Activated CD4-positive, alpha-beta T cell treated with anti-CD3 and anti-CD28 coated beads, Interleukin-2, Interleukin-4, amounts not matched to agents 100 ng/mL and 50 ng/mL, durations not matched to agents 16 hours and 8 hours (primary cell): ENCODE measurements at places on chromosomes 6 and 20.

DNA sequence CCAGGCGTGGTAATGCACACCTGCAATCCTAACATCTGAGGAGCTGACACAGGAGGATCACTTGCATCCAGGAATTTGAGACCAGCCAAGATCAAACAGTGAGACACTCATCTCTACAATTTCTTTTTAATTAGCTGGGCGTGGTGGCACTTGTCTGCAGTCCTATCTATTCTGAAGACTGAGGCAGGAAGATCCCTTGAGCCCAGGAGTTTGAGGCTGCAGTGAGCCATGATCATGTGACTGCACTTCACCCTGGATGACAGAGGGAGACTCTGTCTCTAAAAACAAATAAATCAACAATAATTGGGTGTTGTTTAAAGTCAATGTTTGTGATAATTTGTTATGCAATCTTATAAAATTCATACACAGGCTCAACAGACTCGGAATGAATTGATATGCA is 18.0 kb upstream of the HLA-A start:
- DNase-seq: no peak

DNA sequence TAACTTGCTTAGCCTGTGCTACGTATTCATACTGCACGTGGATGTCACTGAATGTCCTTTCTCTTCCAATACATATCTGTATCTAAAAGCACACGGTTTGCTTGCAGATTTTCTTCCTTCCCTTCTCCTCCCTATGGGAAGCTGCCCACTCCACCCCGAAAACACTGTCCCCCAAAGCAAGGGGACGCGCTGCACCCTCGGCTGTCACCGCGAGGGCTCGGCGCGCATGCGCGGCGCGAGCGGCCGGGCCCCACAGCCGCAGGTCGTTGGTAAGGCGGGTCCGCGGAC is 659 bp downstream of the TMX4 start:
- peak; percentile 53 for DNase-seq

GRCh38 chr6:112951829-112952228 is 604.7 kb downstream of the RFPL4B start:
- no peak for DNase-seq

GRCh38 chr20:2697768-2698167 is 5.2 kb downstream of the EBF4 start:
- no peak for DNase-seq

DNA sequence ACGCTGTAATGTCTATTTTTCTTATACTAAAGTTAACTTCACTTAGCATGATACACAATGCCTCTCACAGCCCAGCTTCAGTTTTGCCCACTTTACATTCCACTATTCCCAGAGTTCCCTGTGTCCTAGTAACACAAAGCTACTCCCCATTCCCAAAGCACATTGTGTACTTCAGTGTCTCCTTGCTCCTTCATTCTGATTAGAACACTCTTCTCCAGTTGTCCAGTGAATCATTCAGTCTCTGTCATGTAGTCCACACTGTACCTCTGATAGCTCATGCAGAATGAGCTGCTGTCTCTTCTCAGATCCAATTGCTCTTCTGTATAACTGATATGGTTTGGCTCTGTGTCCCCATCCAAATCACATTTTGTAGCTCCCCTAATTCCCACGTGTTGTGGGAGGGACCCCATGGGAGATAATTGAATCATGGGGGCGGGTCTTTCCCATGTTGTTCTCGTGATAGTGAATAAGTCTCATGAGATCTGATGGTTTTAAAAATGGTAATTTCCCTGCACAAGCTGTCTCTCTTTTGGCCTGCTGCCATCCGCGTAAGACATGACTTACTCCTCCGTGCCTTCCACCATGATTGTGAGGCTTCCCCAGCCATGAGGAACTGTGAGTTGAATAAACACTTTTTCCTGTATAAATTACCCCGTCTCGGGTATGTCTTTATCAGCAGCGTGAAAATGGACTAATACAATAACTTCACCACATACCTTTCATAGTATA is 2.1 kb upstream of the TMX4 start:
- no peak for DNase-seq

- no peak for DNase-seq
These were observed 55.7 kb downstream of the FYN start for GRCh38 chr6:111817451-111818120.

DNA sequence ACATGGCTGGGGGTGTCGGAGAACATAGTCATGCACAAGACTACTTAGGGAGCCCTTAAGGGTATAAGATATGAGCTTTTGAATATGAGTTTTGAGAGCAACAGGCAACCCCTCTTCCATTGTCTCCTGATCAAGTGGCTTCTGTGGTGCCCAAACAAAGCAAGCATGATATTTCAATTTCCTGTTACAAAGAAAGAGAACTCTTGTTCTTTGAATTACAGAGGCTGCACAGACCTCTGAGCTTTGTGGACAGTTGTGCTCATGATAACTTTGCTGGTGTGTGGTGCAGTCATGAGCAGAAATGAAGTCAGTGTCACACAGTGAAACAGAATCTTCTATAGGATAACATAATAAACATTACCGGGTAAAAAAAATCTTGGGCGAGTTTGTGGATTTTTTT is 66.8 kb upstream of the THEMIS start:
- peak; percentile 54 for DNase-seq

DNA sequence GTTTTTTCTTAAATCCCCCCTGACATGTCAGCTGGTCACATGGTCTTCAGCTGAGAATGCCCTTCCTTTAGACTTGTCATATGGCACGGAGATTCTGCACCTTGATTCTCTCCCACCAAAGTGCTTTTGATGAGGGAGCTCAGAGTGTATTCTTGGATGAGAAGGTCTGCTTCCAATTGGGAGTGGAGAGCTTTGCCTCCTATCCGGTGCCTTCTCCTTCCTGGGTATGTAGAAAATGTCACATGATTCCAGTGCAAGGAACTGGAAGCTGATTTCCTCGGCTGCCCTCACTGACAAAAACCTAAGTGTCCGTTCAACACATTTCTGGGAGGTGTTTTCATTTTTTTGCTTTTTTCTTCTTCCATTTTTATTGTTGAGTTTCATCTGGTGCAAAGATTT is 197.2 kb downstream of the TFAP2C start:
- no peak for DNase-seq

GRCh38 chr6:112145080-112145573 is 57.7 kb downstream of the FAM229B start:
- no peak for DNase-seq

GRCh38 chr6:11236076-11236750 is 3.7 kb upstream of the NEDD9 start:
- peak; percentile 56 for DNase-seq

DNA sequence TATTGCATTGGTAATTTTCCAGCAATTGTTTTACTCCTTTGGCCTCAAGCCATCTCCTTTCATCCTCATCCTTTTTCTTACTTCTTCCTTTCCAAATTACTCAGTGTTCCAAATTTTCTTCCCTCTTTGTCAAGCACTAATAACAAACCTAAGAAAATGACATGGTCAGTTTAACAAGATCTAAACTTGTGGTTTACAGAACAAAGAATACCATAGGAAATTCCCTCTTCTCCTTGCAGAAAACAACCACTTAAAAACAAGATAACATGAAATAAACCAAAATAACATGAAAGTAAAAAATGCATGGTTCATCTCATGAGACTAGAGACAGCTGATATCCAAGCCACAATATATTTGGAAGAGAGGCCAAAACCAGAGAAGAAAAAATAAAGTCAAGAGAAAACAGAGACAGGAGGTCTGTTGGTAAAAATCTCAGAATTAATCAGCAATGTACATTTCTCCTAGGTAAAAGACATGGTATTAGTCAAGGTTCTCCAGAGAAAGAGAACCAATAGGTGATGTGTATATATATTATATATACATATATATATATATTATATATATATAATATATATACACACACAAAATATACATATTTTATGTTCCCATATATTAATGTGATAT is 51.0 kb upstream of the SENP6 start:
- DNase-seq: peak; percentile 36

DNA sequence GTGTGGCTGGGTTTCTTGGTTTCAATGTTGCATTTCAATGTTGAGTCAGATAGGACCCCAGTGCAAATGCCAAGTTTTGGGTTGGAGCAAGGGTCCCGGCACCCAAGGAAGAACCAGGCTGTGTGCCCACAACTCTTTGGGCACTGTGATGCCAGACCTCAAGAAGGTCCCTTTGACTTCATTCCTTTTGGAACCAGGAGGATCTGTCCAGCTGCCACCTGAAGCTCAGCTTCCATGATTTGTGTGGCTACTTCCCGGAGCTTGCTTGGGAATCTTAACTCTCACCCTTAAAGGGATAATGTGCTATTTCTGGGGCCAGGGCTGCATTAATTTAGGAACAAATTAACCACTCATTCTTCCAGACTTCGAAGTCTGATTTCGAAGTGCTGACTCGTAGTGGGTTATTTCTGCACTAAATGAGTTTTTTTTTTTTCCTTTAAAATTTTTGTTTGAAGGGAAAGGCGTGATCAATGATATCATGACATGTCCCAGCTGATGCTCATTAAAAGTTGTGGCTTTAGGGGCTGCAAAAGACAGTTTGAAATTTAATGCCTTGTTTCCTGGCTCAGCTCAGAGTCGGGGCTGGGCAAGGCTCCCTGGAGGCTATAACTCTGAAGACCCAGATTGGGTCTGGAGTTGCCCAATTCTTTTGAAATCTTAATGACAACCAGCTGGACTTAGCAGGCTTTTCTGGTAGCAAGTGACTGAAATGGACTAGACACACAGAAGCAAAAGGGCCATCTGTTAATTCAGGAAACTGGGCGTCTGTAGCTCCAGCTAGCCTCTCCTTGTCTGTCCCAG is 24.0 kb upstream of the PHACTR3 start:
- no peak for DNase-seq

GRCh38 chr6:153130515-153131036 is 506 bp downstream of the RGS17 start:
- DNase-seq: no peak

- no peak for DNase-seq
These were observed 106.0 kb upstream of the CDH4 start for GRCh38 chr20:61146023-61146422.

DNA sequence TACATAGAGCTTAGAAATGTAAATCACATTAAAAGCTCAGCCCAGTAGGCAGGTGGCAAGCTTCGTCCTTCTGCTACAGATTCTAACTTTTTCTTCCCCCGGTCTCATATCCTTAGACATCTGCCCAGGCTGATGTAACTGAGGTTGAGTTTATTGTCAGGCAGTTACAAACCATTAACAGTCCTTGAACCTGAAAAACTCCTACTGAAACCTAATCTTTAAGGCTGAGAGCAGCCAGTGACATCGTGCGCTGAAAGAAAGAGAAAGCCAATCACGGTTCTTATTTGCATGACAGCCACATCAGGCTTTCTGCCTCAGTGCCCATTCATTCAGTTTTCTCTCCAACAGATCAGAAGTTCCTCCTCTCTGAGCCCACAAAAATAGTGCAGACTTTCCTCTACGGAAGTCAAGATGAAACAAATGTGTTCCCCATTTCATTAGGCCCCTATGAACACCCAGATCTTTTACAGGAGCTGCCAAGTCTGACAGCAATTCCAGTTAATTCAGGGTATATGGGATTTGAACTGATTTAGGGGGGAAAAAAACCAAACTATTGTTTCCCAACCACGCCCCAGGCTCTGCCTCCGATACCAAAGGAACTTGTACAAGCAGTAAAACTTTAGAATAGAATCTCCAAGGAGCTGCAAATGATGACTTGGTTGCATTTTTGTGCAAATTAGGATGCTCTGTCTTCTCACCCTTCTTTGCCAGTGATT is at the start of gene NHSL1:
TSS of gene NHSL1 (minus strand) at position 192 of the 716 bp plus-strand sequence. CDS start 204 bp downstream, outside the sequence.
- no peak for DNase-seq

DNA sequence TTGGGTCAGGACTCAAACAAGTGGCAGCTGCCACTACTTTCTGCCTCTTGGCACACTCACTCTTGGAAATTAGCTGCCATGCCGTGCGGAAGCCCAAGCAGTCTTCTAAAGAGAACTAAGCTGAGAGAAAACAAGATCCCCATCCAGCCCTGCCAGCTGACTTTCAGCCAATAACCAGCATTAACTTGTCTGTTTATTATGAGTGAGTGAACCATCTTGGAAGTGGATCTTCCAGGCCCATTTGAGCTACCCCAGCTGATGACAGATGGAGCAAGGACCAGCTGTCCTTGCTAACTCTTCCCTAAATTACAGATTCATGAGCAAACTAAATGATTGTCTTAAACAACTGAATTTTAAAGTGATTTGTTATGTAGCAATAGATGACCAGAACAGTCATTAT is 73.9 kb upstream of the RBM24 start:
- no peak for DNase-seq

- DNase-seq: no peak
These were observed 534 bp downstream of the KIAA1755 start for GRCh38 chr20:38260025-38260377.

DNA sequence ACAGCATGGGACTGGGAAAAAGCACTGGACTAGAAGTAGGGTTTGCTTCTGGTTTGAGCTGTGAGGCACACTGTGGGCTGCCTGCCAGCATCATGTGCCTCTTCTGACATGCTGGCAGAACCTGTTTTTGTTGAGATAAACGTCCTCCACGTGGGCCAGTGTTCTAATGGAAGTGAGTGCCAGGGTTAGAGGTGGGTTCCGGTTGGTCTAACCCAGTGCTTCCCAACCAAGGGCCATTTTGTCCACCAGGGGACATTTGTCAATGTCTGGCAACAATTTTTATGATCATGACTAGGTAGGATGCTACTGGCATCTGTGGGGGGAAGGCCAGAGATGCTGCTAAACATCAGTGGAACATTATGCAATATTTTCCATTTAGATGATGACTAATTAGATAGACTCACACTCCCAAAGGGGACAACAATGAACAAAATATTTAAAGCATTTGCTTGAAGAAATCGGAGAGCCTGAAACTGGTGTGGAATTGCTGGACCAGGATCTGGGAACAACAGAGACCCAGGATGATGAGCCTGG is 7.8 kb upstream of the APMAP start:
- DNase-seq: no peak

DNA sequence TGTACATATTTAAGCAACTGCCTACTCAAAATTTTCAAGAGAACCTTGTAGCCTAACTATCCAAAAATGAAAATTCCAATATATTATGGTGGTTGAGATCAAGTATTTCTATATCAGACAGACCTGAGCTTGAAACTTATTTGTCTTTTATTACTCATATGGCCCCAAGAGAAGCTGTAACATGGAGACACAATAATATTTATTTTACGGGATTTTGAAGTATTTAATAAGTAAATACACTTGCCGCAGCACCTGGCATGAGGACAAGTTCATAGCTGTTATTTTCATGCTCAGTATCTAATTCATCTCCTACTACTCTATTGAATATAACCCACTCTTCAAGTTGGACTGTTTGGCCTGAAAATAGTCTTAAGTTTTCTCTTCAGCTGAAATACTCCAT is 28.0 kb downstream of the PTPRK start:
- DNase-seq: no peak

DNA sequence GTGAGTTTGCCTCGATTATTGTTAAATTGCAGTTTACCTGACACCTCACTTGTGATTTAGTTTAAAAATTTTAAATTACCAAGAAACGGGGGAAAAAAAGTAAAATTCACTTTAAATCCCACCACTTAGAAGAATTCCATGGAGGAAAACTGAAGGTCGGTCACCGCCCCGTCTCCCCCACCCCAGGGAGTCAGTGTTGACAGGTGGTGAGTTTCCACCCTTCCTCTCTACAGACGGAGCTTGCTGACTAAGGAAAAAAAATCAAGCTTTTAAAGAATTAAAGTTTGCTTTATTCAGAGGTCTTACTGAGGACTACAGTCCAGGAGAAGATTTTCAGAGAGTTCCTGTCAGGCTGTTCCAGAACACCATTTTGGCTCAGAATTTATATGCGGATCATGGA is 42.3 kb downstream of the SLC22A1 start:
- DNase-seq: no peak

GRCh38 chr6:37005061-37005810 is at the start of gene FGD2:
TSS of gene FGD2 (plus strand) at chr6:37005655. CDS start at chr6:37005818, 163 bp downstream.
- DNase-seq: no peak
